Esophagus muscularis mucosa (tissue), 4 donors: ENCODE measurements at places on chromosomes 4 and X.
A peak's percentile ranks its signal among the peaks of the same experiment; 100 is the strongest.

- no peak for DNase-seq
Measured at GRCh38 chr4:110878956-110879355, 256.1 kb upstream of the PITX2 start.

GRCh38 chr4:100357542-100357941 is 160.3 kb downstream of the EMCN start:
- DNase-seq: no peak

DNA sequence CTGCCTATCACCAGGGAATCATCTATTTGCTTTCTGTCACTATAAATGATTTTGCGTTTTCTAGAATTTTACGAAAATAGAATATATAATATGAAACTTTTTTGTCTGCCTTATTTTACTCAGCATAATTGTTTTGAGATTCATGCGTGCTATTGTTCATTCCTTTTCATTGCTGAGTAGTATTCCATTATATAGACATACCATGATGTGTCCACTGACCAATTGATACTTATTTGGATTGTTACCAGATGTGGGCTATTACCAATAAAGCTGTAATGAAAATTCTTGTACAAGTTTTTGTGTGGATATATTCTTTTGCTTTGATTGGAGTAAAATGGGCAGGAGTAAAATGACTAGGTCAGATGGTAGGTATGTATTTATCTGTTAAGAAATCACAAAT is 390.7 kb upstream of the EMCN start:
- DNase-seq: no peak

GRCh38 chr4:187478292-187479140 is 517.1 kb upstream of the ZFP42 start:
- DNase-seq: peak; percentile 82

DNA sequence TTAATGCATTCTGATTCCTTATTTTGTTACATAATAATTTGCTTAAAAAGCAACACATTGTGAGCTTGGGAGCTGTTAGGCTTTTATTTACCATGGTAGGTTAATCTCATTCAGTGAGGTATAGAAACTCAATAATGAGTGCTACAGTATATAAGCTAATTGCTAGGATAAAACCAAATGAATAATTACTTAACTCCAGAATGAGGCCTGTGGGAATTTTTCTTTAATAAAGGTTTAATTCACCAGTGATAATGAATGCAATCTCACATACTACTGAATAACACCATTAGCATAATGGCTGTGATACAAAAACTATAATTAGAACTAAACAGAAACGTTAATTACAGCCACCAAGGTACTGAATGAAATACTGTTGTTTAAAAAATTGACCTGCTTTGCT is 326.3 kb downstream of the IQCM start:
- no peak for DNase-seq

DNA sequence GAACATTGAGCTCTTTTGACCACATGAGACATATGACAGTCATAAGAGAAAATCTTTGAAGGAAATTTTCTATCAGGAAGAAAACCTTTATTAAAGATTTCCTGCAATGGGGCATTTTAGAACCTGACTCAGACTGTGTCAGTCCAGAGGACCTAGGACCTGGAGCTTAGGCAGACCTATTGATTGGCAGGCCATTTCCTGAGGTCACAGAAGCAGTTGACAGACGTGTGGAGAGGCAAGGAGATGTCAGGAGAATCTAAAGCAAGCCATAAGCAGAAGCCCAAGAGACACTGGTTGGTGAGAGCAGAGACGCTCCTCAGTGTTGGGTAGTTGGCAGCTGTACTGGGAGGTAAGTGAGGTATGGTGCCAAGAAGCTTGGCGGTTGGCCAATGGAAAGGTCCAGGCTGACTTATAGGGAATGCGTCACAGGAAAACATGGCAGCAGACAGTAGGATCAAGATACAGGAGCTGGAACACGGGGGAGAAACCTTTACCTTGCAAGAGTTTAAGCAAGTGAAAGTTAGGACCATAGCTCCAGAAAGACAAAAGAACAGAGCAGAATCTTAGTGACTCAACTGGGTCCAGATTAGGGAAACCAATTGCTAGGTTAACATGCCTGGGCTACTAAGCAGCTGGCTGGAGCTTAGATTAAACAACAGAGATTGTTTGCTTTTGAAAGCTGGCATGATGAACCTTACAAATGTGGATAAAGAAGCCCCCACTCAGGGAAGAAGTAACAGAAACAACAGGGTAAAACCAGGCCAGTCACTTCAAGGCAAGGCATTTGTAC is 18.6 kb downstream of the PALLD start:
- DNase-seq: no peak

GRCh38 chr4:42296196-42296595 is 101.1 kb upstream of the SHISA3 start:
- no peak for DNase-seq
